ENCODE measurements at places on chromosomes 12 and 14.

DNA sequence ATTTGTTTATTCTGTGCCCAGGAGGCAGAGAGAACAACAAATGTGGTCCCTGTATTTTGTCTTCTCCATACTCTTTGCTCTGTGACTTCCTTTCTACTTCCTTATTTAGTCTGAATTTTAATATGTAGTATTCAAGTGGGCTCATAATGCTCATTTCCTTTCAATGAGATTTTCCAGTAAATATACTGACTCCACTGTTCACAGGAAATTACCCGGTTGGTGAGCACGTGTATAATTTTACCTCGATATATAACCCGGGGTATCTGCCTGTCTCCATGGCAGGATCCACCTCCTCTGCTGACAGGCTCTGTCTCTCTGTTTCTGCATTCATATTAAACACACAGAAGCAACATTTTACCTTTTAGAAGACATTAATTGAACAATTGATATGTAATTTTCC lies 166.0 kb downstream of the SLC38A4 start:
- DNase-seq: no peak

DNA sequence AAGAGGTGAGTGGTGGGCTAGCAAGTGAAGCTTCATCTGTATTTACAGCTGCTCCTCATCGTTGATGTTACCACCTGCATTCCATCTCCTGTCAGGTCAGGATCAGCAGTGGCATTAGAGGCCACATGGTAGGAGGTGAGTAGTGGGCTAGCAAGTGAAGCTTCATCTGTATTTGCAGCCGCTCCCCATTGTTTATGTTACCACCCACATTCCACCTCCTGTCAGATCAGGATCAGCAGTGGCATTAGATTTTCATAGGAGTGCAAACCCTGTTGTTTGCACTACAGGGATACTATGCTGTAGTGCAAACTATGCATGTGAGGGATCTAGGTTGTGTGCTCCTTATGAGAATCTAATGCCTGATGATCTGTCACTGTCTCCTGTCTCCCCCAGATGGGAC lies 519.1 kb downstream of the GLT1D1 start:
- DNase-seq: no peak

- no peak for DNase-seq
Observed at GRCh38 chr14:61730756-61731373, 31.4 kb upstream of the SNAPC1 start.

GRCh38 chr12:65667932-65668331 lies 156.4 kb upstream of the HMGA2 start:
- no peak for DNase-seq

GRCh38 chr12:45051572-45052125 lies 750 bp upstream of the DBX2 start:
- no peak for DNase-seq

GRCh38 chr14:55243386-55243785 lies 27.8 kb upstream of the FBXO34 start:
- no peak for DNase-seq

DNA sequence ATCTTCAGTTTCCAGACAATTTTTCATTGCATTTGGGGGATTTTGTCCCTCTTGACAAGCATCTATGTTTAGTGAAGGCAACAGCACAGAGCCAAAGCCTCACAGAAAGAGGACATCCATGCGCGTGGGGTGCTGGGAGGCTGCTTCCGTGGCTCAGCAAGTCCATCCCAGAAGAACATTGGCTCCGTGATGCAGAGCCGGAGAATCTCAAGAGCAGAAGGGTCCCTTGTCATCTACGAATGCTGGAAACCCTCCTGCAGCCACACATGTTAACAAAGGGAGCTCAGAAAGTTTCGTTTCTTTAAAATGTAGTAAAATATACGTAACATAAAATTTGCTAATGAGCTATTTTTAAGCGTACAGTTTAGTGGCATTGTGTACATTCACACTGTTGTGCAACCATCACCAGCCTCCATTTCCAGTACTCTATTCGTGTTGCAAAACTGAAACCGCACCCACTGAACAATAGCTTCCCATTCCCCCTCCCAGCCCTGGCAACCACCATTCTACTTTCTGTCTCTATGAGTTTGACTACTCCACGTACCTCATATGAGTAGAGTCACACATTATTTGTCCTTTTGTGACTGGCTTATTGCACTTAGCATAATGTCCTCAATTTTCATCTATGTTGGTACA lies 185.9 kb downstream of the TTC7B start:
- no peak for DNase-seq

DNA sequence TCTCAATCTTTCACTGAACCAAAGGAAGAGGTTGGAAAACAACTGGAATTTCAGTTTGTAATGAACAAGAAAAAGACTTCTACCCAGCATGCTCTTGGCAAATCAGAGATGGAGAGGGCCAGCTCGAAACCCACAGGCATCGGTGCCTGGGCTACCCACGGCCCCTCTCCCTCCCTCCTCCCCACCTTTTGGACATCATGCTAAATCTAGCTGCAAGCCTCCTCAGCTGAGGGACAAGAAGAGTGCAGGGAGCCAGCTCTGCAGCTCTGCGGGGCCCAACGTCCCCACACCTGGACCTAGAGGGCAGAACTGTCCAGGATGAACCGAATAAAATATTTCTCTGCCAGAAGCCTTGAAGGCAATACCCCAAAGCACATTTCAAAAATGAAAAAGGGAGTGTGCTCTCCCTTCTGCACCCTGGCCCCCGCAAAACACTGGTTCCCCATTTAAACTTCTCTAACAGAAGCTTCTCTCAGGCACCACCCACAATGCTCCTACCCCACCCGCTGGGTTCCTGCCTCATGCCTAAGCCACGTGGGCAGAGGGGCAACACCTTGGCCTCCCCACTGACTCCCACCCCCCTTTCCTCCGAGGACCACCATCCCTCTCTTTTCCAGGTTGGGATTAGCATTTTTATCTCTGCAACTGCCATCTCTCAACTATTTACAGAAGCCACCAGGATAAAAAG lies 8.2 kb downstream of the CAMKK2 start:
- DNase-seq: no peak

DNA sequence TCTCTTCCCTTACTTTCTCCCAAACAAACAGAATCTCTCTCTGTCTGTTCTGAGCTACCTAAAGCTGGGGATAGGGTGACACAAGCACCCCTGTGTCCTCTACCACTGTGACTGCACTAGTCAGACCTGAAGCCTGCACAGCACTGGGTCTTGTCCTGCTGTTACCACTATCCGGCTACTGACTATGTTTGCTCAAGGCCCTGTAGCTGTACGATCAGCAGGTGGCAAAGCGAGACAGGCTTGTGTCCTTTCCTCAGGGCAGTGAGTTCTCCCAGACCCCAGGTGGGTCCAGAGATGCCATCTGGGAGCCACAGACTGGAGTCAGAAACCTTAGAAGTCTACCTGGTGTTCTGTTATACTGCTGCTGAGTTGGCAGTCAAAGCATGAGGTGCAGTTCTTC lies 116.4 kb downstream of the NUBPL start:
- no peak for DNase-seq

DNA sequence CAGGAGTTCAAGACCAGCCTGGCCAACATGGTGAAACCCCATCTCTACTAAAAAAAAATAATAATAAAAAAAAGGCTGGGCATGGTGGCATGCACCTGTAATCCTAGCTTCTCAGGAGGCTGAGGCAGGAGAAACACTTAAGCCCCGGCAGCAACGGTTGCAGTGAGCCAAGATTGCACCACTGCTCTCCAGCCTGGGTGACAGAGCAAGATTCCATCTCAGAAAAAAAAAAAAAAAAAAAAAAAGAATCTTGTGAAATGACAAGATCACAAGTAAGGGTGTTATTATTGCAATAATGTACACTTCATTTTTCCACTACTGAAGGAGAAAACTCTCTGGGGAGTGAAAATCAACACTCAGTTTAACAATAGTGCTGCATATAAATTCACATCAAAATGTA lies 8.8 kb upstream of the PTGR2 start:
- no peak for DNase-seq

DNA sequence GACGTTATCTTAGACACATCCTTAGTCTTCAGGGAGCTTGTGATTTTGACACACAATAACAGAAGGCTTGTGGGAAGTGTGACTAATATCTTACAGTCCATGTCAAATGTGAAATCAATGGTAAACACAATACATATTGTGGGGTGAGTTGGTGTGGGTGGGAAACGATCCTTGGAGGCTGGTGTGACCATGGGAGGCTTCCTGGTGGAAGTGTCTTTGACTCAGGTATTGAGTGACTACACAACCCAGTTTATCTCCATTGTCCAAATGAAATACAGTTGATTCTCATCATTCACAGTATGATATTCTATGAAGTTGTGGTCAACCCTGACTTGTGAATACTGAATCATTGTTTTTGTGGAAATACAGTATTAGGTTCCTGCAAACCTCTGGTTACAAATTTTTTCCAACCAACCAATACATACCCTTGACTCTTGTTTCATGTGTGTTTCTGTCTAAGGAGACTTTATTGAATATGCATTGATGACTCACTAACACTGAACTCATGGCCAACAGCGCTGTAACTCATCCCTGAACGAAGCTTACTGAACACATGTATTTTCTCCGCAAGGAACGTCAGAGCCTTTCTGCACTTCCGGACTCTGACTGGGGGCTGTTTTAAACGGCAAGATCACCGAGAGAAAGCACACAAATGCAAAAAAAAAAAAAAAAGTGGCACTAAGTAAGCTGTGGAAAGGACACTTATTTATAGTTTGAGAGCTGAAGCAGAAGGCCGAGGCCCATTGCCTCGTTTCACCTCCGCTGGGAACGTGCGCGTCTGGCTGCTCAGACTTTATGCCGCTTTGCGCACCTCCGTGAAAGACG lies 59.0 kb downstream of the CLMN start:
- no peak for DNase-seq
